ENCODE measurements at places on chromosomes 1 and 21. TPM values are rescaled to one million over a fixed set of nuclear protein-coding genes. Genes with fewer than 3 reads are reported as not detected.

The BSND gene
- total RNA-seq, result not detected

The PTPRC gene
- 89.9 TPM for total RNA-seq

GRCh38 chr1:86325264-86325663 is 70.9 kb downstream of the ODF2L start:
- H3K4me1 ChIP-seq, result no peaks in the 10 kb centered on the region
- H3K27ac ChIP-seq, result no peak overlapping the region
- no peaks in the 10 kb centered on the region for H3K36me3 ChIP-seq
- H3K4me3 ChIP-seq, result no peak overlapping the region
- no peaks in the 10 kb centered on the region for H3K27me3 ChIP-seq

- DNase-seq, result no peak
- no peaks in the 10 kb centered on the region for H3K27me3 ChIP-seq
- H3K4me3 ChIP-seq, result no peak overlapping the region
- H3K4me1 ChIP-seq, result no peaks in the 10 kb centered on the region
- H3K36me3 ChIP-seq, result no peaks in the 10 kb centered on the region
Measured at GRCh38 chr1:98201666-98202081, 280.8 kb upstream of the DPYD start.

DNA sequence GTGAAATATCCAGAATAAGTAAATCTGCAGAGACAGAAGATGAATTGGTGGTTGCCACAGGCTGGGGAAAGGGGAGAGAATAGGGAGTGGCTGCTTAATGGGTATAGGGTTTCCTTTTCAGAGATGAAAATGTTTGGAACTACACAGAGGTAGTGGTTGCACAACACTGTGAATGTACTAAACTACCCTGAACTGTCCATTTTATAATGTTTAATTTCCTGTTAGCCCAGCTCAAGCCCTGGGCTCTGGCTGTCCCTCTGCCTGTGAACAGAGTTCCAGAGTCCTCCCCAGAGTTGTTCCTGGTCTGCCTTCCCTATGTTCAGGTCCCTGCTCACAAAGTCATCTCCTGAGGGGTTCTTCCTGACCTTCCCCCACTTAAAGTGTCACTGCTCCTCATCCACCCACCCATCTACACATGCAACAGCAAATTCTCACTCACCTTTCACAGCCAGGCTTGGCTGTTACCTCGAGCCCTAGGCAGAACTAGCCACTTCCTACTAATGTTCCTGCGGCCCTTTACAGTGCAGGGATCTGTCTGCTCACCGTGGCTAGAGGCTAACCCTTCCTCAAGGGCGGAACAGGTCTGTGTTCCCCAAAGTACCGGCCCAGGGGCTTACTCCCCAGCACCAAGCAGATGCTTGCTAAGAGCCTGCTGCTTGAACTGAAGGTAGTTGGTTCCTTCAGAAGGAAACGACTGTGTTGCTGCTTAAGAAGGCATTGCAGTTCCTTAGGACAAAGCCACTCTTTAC is 22.4 kb downstream of the DHCR24 start:
- no peak for DNase-seq
- H3K4me1 ChIP-seq, result no peaks in the 10 kb centered on the region
- no peaks in the 10 kb centered on the region for H3K27me3 ChIP-seq
- H3K36me3 ChIP-seq, result no peaks in the 10 kb centered on the region
- no peak overlapping the region for H3K27ac ChIP-seq

All from aorta (tissue), 5 donors.